ENCODE measurements at places on chromosomes 4 and X.
A peak's percentile ranks its signal among the peaks of the same experiment; 100 is the strongest.

DNA sequence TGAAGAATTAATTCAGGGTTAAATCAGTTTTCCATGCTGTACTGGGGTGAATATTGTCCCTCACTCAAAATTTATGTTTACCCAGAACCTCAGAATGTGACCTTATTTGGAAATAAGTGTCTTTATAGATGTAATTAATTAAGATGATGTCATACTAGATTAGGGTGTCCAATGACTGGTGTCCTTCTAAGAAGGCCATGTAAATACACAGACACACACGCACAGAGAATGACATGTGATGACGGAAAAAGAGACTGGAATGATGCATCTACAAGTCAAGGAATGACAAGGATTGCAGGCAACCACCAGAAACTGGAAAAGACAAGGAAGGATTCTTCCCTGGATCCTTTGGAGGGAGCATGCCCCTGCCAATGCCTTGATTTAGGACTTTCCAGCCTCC, 84.6 kb upstream of the GPR34 start:
- no peak for DNase-seq

DNA sequence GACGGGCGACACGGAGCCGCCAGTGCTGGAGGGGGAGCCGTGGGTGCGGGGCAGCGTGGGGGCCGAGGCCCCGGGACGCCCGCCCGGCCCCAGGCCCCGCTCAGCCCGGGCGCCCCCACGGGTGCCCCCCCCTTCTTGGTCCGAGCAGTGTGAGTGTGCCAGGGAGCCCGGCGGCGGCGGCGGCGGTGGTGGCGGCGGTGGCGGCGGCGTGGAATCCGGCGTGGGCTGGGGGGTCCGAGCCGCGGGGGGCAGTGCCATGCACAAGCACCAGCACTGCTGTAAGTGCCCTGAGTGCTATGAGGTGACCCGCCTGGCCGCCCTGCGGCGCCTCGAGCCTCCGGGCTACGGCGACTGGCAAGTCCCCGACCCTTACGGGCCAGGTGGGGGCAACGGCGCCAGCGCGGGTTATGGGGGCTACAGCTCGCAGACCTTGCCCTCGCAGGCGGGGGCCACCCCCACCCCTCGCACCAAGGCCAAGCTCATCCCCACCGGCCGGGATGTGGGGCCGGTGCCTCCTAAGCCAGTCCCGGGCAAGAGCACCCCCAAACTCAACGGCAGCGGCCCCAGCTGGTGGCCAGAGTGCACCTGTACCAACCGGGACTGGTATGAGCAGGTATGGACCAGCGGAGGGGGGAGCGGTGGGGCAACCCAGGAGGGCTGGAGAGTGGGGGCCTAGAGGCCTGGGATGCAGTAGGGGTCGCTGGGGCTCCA, 466 bp downstream of the DLG3 start:
- no peak for DNase-seq

- DNase-seq, result no peak
Measured at GRCh38 chr4:24966076-24966475, 53.2 kb upstream of the CCDC149 start.

- peak; percentile 12 for DNase-seq
Measured at GRCh38 chr4:185424905-185425646, 688 bp downstream of the UFSP2 start.

DNA sequence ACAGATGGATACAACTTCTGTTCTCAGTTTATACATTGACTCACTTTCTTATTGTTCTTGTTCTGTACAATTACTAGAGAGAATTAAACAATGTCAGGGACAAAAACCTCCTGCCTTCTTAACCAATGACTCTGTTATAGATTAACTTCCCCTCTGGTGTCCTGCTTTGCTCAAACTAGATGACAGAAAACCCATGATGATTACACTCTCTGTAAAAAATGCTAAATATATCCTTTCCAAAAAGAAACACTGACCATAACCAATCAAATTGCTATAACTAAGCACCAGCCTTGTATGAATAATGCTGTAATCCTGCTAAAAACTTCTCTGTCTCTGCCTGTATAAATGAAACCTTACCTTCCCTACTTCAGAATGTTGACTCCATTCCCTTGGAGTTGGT, 29.8 kb upstream of the IL13RA2 start:
- no peak for DNase-seq

GRCh38 chr4:121277194-121278105, 103.4 kb downstream of the QRFPR start:
- no peak for DNase-seq

DNA sequence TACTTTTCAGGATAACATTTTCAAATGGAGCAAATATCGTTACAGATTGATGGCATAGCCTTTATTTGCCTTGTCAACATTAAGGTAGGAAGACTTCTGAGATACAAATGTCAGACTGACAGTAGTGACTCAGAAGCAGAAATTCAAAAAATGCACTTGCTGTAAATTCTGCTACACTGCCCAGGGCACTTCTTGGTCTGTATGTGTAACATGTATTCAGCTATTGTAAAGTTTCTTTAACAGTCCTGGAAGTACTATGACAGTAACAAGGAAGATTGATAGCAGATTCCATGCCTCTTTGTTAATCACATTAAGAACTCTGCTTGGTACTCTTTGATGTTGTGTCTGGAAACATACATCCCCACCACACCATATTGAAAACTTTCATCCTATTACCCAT, 69.6 kb upstream of the PCDH18 start:
- DNase-seq, result no peak

GRCh38 chr4:176641237-176641636, 151.5 kb downstream of the VEGFC start:
- DNase-seq, result no peak

GRCh38 chr4:109078724-109079123, 223.7 kb downstream of the COL25A1 start:
- no peak for DNase-seq

DNA sequence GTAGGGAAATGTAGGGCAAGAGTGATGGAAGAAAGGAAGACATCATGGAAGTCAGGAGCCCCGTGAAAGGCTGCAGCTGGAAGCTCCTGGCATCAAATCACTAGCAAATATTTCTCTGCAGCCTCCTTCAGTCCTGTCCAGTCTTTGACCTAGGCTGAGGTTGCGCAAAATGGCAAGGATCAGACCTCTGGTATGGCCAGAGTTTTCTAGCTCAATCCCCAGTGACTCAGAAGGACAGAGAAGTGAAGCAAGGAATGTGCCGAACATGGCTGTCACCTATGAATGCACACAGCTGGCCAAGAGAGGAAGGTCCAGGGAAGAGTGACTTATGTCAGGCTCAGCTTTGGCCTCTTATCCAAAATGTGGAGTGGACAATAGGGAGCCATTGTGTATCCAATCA, 71.1 kb upstream of the PHOX2B start:
- no peak for DNase-seq

DNA sequence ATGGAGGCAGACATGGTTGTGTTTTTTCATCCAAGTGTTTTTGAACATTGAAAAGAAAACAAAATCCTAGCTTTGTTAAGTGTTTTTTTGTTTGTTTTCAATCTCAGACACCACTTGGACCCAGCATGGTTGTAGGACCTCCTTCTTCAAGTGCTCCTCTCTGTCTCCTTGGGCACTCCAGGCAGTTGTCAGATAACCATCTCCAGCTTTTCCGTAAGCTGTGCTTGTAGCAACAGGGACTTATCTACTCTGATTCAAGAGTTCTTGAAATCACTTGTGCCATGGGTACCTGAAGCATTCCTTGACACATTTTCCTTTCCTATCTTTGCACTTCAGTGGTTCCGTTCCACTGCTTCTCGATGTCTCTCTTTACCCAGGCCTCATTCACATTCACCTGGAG, 334.9 kb upstream of the DDX53 start:
- DNase-seq, result no peak

DNA sequence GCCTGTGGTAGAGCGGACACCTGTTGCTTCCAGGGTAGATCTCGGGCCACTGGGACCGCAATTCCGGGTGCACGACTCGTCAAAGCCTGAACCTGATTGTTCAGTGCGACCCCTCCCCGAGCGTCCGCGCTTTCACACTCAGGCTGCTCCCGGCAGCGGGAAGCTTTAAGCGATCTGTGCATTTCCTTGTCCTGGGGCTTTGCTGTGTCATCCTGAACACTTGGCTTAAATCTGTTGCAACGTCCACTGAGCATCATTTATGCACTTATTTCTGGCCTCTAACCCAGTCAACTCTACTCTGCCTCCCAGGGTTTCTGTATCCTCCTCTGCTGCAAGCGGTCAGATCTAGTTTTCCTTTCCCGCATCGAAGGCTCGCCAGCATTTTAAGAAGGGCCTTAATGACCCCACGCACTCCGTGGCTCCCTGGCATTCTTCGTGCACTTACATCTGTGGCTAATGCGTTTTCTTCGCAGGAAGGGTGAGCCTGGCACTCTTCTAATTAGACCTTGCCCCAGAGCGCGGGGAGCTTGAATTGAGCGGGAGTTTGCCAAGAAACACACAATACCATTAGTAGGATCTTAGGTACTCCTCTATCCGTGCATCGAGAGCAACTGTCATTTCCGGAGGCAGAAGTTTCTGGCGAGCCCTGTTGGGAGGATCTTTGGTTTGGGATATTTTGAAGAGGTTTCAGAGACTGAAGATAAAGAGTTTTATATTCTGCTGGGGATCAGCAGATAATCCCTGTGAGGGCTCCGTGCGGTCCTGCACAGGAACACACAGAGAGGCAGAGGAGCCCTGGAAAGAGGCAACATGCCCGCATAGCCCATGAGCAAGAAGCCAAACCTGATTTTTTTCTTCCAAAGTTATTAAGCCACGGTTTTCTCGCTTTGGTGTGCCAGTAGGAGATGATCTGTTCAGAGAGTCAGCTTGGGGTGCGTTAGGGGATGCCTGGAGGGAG, 654 bp upstream of the DDIT4L start:
- DNase-seq, result no peak

DNA sequence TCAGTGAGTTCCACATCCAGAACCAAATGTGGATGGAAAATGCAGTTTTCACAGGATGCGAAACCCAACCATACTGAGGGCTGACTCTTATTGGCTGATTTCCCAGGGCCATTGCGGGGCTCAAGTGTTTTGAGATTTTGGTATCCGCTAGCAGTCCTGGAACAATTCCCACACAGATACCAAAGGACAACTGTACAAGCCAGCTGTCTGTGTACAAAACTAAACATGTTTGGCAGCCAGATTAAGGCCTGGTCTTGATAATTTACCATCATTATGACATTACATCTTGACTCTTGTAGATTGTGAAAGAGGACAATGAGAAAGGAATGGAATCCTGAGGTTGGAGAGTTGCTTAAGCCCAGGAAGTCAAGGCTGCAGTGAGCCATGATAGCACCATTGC, 121.9 kb downstream of the DKK2 start:
- no peak for DNase-seq

- DNase-seq, result no peak
Measured at GRCh38 chrX:100411802-100412715, 2.0 kb upstream of the PCDH19 start.

GRCh38 chr4:169847171-169847570, 89.4 kb upstream of the HPF1 start:
- no peak for DNase-seq

GRCh38 chr4:3792813-3793212, 26.6 kb downstream of the ADRA2C start:
- no peak for DNase-seq

DNA sequence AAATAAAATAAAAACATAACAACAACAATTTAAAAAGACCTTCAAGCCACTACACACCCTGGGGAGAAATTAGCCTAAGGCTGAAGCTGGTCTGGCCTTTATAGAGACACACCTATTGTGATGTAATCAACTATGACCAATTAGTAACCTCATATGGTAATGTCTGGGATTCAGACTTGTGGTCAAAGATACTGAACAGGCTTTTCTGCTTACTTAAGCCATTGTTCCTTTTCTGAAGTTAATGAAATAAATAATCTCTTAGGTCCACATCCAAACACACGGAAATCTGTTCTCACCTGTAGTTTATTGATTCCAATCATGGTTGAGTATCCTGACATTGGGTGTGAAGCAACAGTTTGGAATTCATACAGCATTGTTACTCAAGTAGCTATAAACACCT, 152.5 kb downstream of the PLS3 start:
- no peak for DNase-seq

DNA sequence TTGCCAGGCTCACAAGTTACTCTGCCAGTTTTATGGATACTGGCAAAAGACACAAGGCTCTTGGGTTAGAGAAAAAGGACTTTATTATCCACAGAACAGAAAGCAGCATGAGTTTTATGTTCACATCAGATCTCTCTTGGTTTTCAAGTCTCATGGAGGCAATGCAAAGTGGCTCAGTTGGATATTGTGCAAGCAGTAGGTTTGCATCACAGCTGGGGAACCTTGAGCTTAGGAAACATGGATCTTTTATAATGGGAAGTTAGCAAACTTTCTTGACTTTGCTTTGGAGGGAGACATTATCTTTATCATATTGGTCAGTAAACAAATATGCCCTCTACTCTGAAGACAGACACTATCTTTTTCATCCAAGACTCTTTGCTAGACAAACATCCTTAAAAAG, 109.2 kb upstream of the GRPR start:
- DNase-seq, result no peak

DNA sequence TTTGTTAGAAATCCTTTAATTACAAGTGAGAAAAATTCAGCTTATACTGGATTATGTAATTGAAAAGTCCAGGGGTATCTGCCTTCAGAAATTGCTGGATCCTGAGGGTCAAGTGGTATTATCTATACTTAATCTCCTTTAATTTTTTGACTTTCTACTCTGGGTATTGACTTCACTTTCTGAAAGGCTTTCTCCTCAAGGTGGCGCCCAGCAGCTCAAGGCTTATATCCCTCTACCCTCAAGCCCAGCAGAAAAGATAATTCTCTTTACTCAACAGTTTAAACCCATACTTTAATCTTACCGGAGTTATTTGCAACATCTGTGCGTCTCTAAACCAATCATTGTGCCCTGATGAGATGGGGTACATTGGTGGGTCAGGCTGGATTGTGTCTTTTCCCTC, 129.5 kb downstream of the LARP7 start:
- DNase-seq, result no peak

Data from GM06990 (cell line).